H54 (cell line): ENCODE measurements at places on chromosomes 4 and X.

GRCh38 chrX:45762699-45763647 is 562.3 kb upstream of the DIPK2B start:
- DNase-seq: no peak

GRCh38 chr4:90190525-90190924 is 63.3 kb downstream of the CCSER1 start:
- DNase-seq: no peak

DNA sequence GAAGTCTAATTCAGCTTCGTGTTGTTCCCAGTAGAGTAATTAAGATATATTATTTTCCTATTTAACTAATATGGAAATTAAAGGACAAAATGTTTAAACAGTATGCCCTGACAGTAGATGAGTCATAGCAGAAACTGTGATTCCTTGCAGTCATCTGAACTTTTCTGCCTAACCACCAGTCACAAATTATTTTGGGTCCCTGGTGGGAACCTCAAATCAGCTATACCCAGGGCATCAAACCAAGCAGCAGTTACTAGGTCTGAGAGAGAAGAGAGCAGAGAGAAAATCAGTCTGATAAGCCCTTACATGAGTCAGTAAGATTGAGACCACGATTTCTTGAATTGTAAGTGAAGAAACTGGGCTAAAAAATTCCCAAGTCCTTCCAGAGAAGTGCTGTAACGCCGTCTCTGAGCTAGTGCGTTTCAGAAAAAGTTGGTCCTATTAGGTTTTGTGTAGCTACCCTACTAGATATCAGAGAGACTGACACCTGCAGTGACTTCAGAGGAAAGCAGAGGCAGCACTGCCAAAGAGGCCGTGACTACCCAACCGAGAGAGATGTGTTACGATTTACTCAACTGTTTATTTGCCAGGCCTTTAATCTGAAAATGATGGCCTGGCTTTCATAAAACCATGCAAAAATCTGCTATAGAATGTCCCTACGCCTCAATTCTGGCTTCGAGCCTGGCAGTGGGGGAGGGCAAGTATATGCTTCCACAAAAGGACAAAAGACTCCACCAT is 21.7 kb upstream of the GPM6A start:
- DNase-seq: no peak

GRCh38 chrX:152177052-152177451 is 38.7 kb upstream of the MAGEA10 start:
- no peak for DNase-seq

DNA sequence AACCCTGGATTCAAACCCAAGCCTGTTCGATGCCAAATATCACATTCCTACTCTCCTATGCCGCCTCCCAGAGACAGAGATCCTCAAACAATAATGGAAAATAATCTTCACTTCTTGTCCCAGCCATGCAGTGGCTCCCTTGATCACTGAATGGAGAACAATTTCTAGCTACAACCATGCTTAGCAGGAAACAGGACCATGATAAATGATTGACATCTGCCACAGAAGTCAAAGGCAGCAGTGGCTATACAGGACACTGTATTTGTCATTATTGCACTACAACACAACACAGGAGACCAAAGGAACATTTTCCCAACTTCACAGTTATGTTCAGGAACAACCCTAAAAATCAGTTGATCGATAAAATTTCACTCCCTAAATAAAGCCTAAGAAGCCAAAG is 243.3 kb upstream of the SLC7A11 start:
- no peak for DNase-seq

- DNase-seq: no peak
Measured at GRCh38 chr4:54032558-54033135, 31.8 kb downstream of the CHIC2 start.

DNA sequence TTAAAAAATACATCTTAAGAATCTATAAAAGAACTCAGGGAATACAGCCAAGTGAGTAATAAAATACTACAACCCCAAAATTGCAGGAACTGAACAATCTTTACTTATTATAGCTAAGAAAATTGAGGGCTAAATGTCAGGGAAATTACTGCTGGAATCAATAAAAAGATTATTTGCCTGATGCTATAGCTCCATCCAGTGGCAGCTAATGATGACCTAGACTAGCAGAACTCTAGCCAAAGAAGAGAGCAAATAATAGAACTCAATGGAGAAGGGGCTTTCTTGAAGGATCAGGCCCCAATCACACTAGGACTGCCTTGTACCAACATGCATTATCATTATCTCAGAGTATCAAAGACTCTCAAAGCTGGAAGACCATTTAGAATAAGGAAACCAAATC is 85.0 kb upstream of the FAM241A start:
- DNase-seq: no peak

- no peak for DNase-seq
Measured at GRCh38 chr4:116598980-116599789, 486.2 kb downstream of the TRAM1L1 start.

DNA sequence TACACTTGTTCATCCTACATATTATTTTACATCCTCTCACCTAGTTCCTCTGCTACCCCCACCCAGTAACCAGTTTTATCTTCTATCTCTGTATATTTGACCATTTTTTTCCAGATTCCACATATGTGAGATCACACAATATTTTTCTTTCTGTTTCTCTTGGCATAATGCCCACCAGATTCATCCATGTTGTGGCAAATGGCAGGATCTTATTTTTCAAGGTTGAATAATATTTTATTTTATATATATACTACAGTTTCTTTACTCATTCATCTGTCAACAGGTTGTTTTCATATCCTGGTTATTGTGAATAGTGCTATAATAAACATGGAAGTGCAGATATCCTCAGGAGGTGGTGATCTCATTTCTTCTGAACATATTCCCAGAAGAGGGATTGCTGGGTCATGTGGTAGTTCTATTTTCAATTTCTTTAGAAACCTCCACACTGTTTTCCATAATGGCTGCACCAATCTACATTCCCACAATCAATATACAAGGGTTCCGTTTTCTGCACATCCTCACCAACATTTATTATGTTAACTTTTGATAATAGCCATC is 48.2 kb downstream of the THAP9 start:
- DNase-seq: no peak

- no peak for DNase-seq
Measured at GRCh38 chr4:2046031-2046961, 12.8 kb upstream of the NAT8L start.

- DNase-seq: no peak
Measured at GRCh38 chr4:107939307-107939706, 8.0 kb downstream of the CYP2U1 start.

DNA sequence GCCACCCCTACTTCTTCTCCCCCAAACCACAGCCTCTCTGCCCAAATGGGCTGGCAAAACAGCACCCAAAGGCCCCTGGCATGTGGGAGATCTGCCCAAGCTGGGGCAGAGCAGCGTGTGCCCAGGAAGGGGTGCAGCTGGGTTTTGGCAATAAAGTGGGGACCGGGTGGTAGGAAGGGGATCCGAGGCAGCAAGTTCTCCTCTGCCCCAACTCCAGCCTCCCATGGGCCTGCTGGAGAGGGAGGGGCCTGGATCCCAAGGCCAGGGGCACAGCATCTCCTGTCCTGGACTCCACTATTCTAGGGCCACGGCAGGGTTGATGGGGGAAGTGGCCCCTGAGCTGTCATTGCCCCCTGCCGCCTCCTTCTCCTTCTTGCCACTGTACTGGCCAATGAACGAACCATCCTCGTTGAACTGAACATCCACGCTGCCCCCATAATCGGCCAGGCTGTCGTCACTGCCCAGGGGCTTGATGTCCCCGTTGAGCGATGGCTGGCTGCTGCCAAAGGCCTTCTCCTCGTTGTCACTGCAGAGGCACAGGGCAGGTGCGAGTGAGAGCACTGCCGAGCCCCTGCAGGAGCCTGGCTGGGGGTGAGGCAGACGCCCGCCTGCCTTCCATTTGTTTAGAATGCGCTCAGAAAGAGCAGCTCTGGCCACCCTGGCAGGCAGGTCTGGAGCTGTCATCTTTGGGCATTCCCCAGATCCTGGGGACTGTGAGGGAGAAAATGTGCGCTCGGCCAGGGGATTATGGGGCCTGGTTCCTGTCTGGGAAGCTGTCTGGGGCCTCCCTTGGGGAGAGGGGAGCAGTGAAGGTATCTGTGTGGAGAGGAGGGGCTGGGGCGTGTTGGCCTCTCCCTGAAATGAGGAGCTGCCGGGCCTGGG is 23.4 kb downstream of the L1CAM start:
- no peak for DNase-seq

DNA sequence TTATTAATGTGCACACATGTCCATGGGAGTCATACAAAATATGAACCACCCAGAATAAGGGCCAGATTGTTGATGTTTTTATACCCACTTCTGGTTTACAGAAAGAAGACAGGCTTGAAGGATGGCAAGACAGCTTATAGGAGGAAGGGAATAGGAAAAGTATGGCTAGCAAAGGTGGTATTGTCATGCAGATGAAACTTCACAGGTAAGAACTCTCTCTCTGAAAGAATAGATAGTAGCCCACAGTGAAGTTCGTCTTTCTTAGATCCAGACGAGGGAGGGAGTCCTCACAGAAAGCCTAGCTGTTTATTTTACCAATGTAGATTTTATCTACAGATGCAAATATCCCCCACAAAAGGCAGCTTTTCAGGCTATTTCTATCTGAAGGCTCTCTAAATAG is 43.7 kb upstream of the SPIN4 start:
- DNase-seq: no peak

- no peak for DNase-seq
Measured at GRCh38 chrX:9519546-9520216, 54.8 kb downstream of the TBL1X start.

DNA sequence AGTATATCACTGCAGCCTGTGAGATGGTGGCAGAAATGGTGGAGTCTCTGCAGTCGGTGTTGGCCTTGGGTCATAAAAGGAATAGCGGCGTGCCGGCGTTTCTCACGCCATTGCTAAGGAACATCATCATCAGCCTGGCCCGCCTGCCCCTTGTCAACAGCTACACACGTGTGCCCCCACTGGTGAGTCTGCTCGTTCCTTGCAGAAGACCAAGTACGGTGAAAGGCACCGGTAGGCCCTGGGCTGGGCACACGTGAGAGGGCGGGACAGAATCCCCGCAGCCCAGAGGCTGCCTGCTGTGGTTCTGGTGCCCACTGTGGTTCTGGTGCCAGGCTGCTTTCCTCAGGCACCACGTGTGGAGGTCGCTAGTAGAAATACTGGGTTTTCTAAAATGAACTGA is 31.2 kb upstream of the MSANTD1 start:
- DNase-seq: no peak

DNA sequence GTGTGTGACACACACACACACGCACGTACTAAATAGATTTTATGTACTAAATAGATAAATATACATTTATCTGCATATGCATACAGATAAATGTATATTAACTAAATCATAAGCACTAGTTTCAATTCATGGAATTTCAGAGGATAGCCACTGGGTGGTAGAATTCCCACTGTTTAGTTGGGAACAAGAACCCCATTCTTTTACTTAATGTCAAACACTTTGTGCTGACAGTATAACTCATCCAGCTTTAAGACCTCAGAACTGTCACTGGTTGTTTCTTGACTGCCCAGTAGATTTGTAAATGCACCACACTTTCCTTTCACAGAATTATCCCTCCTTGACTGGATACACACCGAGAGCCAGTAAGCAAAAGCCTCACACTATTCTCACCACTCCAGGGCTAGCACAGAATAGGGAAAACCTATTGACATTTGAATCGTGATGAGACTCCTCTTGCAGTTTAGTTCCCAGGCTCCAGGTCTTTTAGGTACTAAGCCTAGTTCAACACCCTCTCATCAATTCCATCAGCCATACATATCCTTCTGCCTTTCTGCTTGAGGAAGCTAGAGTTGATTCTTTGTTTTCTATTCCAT is 32.4 kb downstream of the PPARGC1A start:
- DNase-seq: no peak

- DNase-seq: no peak
Measured at GRCh38 chrX:130994671-130995070, 63.5 kb upstream of the ARHGAP36 start.

- DNase-seq: no peak
Measured at GRCh38 chrX:120446498-120446897, 22.6 kb downstream of the LAMP2 start.

GRCh38 chr4:38100474-38101255 is 140.5 kb downstream of the PTTG2 start:
- no peak for DNase-seq

DNA sequence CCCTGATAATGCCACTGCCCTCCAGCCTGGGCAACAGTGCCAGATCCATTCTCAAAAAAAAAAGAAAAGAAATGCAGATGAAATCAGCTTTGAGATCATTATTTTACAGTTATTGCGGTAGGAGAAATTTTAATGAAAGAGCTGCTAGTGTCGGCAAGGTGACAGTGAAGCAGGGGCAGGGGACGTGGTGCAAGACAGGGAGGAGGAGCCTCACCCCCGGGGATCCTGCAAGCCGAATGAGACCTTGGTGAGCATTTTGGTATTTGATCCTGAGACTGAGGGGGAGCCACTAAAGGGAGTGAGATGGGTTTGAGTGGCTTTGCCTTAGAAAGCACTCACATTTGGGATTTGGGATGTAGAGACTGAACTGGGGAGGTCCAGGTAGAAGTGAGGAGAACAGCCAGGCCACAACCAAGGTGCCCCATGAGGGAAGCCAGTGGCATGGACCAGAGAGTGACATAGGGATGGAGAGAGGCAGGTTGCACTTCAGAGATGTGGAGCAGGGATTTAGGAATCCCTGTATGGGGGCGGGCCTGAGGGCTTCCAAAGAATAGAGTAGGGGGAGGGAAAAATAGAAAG is 23.6 kb downstream of the RBM10 start:
- DNase-seq: no peak

DNA sequence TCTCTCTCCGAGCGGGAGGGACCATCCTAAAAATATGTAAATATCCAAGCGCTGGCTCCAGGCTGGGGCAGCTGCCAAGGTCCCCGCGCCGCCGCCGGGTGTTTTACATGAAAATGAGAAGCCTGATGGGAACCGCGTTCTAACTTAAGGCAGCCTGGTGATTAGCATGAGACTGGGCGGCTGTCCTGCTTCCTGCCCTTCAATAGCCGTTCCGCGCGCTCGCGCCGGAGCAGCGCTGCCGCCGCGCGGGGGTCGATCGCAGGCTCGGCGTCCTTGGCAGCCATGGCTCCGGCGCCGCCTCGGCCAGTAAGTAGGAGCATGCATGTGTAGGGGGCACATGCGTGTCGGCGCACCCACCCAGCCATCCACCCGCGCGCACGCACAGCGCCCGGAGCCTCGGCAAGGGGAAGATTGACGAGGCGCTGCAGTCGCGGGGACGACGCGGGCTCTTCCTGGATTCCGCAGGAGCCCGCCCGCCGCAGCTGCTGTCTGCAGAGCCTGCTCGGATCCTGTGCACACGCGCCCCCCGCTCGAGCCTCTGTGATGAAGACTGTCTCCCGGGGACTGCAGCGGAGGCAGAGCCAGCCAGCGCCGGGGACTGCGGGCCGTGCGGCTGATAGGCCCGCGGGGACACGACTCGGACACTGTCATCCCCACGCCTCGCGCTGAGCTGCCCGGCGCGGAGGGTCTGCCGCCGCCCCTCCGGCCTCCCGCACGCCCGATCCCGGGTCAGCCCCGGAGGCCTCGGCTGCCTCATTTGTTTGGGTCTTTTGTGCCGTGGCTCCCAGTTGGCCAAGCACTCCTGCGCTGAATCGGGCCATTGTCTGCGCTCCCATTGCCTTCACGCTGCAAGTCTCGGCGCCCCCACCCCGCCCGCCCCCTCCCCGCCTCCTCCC is 734 bp downstream of the STOX2 start:
- DNase-seq: no peak
